Osteocyte (in vitro differentiated cells): ENCODE measurements at places on chromosomes 4 and X.

- DNase-seq, result no peak
These were observed 14.3 kb upstream of the TDO2 start for GRCh38 chr4:155889031-155889793.

DNA sequence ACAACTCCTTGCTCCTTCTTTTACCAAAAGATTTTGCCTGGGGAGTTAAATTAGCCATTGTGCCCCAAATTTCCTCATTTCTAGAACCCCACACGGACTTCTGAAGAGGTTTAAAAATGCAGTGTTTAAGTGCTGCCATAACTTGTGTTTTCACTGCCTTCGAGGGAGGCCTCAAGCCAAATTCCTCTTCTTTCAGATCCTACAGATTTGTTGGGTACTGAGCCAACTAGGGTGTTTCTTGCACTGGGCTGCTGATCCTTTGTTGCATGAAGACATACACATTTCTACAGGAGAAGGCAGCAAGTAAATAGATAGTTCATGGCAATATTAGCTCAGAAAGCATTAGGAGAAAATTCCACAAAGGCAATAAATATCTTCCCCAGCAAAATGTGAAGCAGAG lies 43.8 kb downstream of the GLRA2 start:
- DNase-seq, result no peak

GRCh38 chr4:1852904-1853623 lies 2.9 kb downstream of the LETM1 start:
- DNase-seq, result no peak

GRCh38 chr4:146029147-146029546 lies 90.5 kb upstream of the ZNF827 start:
- DNase-seq, result no peak

DNA sequence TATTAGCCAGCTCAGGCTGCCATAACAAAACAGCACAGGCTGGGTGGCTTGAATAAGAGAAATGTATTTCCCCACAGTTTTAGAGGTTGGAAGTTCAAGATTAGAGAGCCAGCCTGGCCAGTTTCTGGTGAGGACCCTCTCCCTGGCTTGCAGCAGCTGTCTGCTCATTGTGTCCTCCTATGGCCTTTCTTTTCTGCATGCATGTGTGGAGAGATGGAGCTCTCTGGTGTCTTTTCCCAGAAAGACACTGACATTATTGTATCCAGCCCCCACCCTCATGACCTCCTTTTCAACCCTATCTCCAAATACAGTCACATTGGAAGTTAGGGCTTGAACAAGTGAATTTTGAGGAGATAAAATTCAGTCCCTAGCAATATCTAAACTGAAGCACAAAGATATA lies 263.8 kb upstream of the PABPC4L start:
- DNase-seq, result no peak

- no peak for DNase-seq
These were observed 43.1 kb upstream of the FAM9C start for GRCh38 chrX:13087322-13088155.

GRCh38 chrX:68978255-68978654 lies 149.4 kb downstream of the EFNB1 start:
- no peak for DNase-seq

DNA sequence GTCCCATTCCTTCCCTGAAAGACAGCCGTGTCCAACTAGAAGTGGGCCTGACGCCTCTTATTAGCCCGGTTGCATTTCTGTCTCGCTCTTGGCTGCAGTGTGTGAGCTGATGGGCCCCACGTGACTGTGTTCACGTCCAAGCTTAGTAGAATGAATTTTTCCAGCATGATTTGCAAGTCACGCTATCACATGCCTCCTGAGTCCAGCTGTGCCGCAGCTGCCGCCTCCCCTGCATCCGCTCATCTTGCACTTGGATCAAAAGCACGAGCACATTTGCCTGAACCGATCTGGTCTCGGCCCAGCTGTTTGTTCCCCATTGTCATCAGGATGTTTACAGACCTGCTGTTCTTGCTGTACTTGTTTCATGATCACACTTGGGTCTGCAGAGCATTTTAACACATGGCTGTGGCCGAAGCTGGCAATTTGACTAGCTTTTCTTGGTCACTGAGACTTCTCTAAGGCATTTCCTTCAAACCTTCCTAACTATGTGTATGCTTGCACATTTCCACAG lies 126.5 kb downstream of the KIT start:
- no peak for DNase-seq

DNA sequence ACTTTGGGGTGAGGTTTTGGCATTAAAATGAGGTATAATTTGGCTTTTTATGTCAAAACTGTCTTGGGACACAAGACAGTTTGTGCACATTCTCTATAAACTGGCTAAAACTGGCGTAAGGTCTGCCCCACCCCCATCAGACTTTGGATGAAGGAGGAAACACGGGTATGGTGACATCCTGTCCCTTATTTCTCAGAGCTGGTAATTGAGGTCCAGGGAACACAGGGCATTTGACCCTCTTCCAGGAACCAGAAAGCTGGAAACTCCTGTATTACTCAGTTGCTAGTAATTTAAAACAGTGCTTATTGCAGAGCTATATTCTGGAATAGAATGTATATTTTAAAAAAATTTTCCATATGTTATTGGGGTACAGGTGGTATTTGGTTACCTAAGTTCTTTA lies 78.8 kb downstream of the SLC16A2 start:
- no peak for DNase-seq

- no peak for DNase-seq
These were observed 38.1 kb downstream of the HELQ start for GRCh38 chr4:83417566-83417965.

DNA sequence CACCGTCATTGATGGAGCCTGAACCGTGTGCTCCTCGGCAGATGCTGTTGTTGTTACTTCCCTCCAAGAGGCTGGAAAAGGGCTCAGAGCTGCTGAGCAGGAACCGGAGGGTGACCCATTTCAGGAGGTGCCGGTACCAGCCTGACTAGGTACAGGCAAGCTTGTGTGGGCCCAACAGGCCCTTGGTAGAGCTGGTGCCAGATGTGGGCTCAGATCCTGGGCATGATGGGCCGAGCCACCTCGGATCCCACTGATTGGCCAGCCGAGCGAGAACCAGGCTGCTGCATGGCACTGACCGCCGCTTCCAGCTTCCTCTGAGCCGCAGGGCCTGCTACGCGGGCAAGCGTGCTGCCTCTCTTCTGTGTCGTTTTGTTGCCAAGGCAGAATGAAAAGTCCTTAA lies 33.7 kb downstream of the NOP14 start:
- DNase-seq, result no peak

- DNase-seq, result no peak
These were observed 62.2 kb downstream of the N4BP2 start for GRCh38 chr4:40118861-40119260.

DNA sequence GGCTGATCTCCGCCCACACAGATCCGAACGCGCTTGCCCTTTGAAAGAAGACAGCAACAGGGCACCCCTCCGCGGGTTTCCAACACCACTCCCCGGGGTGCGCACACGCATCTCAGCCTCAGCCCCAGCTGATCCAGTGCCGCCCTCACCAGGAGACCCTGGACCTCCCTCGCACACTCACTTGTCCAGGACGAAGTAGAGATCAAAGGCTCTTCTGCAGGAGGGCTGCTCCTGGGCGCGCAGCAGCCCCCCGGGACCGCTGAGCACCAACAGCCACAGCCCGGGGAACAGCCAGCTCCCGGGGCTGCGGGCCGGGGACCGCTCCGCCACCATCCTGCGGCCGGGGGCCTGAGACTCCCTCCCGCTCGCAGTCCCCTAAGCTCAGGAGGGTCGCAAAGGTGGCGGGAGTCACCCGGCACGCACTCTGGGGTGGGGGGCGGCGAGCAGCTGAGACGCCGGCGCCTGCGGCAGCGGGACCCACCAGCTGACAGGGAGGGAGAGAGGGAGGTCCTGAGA lies 743 bp downstream of the ANTXR2 start:
- DNase-seq, result no peak

- no peak for DNase-seq
These were observed 187.9 kb downstream of the KDR start for GRCh38 chr4:54937501-54937900.

DNA sequence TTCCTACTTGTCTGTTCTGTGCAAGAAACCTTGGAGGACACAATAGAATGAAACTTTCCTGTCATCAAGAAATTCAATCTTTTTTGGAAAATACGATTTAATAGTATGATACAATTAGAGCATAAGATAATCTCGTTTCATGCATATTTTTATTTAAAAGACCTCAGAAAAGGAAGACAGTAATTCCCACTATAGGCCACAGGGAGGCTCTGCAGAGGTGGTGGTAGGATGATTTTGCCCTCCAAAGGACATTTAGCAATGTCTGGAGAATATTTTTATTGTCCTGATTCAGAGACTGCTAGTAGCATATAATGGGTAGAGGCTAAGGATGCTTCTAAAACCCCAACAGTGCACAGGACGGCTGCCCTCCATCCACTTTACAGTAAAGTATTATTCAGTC lies 68.7 kb downstream of the PAK3 start:
- DNase-seq, result no peak

DNA sequence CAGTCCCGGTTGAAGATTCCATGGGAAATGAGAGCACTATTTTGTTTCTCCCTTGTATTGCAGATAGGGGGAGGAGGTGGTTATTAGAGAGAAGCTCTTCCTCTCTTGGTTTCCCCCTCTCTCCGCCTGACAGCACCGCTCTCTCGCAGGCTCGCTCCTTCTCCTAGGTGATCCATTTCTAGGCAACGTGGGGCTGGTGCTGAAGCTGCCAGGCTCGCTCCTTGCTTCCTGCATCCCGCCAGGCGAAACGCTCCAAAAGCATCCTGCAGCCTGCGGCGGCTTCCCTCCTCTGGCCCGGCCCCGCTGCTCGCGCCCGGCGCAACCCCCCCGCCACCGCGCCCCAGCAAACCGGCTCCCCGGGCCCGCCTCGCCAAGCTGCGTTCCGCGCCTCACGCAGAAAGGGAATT lies at the start of gene GRID2:
TSS of gene GRID2 (plus strand) at position 346 of the 407 bp plus-strand sequence.
- no peak for DNase-seq

DNA sequence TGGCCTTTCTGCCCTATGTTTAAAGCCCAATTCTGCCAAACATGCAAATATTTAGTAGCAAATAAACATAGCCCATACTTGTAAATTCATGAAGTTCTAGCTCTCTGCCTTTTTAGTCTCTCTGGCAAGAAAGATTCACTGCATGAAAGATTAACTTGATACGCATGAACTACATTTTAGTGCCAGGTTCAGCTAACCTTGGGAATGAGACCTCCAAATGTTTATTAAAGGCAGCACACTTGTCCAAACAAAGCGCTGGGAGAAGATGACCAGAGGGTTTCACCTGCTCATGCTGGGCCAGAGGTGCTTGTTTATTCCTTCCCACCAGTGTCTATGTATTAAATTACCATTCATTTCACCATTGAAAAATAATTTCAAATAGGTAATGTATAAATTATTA lies 44.5 kb upstream of the IL1RAPL1 start:
- no peak for DNase-seq

GRCh38 chr4:77062856-77063255 lies 12.9 kb downstream of the CCNI start:
- no peak for DNase-seq

GRCh38 chrX:6849716-6850414 lies 297.6 kb upstream of the STS start:
- no peak for DNase-seq

DNA sequence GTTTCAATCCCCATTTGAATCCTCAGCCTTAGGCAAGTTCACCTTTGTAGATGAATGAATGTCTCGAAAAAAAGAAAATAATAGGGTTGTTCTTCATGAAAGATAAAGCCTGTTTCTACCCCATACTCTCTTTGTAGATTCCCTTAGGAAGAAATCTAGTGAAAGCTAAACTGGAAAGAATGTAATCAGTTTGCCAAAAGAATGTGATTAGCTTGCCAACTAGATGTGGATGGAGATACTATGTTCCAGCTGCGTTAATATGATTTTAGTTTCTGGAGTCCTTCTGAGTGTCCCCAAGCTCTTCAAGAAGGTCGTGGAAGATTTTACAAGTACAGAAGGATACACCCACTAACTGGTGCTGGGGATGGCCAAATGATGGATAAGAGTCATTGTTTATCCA lies 162.3 kb upstream of the EDNRA start:
- no peak for DNase-seq

- DNase-seq, result no peak
These were observed 19.3 kb downstream of the JAKMIP1 start for GRCh38 chr4:6180841-6181631.

GRCh38 chrX:135275973-135276372 lies 24.1 kb downstream of the ETDA start:
- DNase-seq, result no peak

GRCh38 chr4:12122316-12122715 lies 693.6 kb upstream of the HS3ST1 start:
- DNase-seq, result no peak

- no peak for DNase-seq
These were observed 2.1 kb downstream of the EBP start for GRCh38 chrX:48523682-48524081.

DNA sequence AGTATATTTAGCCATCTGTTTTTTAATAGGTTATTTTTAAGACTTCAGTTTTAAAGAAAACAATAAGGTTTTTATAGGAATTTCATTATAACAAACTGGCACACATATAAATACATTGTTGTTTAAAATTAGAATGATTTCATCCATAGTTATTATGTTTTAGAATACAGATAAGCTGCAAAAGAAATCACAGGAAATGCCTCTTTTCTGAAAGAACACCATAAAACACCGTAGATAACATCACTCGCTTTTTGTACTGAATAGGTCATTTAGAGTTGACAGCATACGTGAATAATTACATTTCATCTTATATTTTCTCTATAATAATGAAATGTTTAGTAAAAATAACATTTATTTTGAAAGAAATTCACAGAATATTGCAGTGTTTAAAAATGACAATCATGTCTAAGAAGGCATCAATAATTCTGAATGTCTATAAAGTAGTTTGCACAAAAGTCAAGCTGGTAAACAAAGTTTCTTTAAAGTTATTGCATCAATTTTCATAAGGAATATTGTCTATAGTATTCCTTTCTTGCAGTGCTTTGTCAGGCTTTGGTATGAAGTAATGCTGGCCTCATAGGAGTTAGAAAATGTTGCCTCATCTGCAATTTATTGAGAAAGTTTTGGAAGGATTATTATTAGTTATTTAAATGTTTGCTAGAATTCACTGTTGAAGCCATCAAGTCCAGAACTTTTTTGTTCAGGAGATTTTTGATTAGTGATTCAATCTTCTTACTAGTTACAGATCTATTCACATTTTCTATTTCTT lies 17.9 kb upstream of the VEGFC start:
- DNase-seq, result no peak

- DNase-seq, result no peak
These were observed 590.7 kb upstream of the PITX2 start for GRCh38 chr4:111213531-111213930.

DNA sequence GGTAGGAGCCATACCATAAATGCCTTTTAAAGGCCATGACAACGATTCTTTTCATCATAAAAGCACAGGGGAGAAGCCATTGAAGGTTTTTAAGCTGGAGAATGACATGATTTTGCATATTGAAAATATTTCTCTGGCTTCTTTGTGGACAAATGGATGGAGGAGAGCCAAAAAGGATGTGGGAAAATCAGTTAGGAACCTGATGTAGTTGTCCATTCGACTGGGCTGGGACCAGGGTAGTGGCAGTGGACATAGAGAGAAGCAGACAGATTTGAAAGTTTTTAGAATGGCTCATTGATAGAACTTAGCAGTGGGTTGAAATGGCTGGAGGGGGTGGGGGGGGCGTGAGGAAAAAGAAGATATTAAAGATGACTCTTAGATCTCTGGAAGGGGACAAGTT lies 19.7 kb upstream of the MSN start:
- no peak for DNase-seq
